Bone marrow (tissue), 2 donors: ENCODE measurements at places on chromosomes 5 and 9.

- DNase-seq = no peak
Measured at GRCh38 chr9:79377339-79377855, 194.4 kb upstream of the TLE4 start.

- no peak for DNase-seq
Measured at GRCh38 chr5:14715481-14715880, 51.0 kb downstream of the OTULIN start.

DNA sequence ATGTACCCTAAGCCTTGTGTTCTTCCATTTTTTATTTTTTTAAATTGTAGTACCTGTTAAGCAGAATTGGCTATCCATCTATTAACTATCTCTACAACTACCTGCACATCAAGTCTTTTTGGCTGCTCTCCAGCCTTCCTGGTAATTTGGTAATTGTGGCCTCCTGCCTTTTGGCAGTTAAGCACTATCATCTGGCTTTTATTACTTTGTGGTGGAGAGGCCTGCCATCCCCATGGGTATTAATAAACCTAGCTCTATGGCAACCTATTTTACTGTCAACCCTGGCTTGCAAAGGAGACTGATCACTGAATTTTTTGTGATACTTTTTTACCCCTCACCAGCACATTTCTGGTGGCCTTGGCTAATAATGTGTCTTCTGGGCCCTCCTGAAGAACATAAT, 20.5 kb downstream of the SELENOP start:
- DNase-seq = no peak

- DNase-seq = no peak
Measured at GRCh38 chr5:179142434-179143198, 82.4 kb downstream of the ZNF354C start.

GRCh38 chr9:8430945-8431344, 631.4 kb upstream of the DMAC1 start:
- no peak for DNase-seq

- no peak for DNase-seq
Measured at GRCh38 chr5:151063142-151063989, 17.5 kb downstream of the TNIP1 start.

GRCh38 chr5:10592601-10593000, 28.7 kb downstream of the ANKRD33B start:
- no peak for DNase-seq

DNA sequence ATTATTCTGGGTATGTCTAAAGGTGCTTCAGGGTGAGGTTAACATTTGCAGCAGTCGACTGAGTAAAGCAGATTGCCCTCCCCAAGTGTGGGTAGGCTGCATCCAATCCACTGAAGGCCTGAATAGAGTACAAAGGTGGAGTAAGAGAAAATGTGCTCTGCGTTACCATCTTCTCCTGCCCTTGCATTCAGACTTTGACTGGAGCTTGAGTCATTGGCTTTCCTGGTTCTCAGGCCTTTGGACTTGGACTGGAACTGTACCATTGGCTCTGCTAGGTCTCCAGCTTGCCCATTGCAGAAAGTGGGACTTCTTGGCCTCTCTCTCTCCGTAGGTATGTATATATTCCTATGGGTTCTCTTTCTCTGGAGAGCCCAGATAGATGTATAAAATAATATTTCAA, 120.9 kb upstream of the CNTLN start:
- DNase-seq = no peak

DNA sequence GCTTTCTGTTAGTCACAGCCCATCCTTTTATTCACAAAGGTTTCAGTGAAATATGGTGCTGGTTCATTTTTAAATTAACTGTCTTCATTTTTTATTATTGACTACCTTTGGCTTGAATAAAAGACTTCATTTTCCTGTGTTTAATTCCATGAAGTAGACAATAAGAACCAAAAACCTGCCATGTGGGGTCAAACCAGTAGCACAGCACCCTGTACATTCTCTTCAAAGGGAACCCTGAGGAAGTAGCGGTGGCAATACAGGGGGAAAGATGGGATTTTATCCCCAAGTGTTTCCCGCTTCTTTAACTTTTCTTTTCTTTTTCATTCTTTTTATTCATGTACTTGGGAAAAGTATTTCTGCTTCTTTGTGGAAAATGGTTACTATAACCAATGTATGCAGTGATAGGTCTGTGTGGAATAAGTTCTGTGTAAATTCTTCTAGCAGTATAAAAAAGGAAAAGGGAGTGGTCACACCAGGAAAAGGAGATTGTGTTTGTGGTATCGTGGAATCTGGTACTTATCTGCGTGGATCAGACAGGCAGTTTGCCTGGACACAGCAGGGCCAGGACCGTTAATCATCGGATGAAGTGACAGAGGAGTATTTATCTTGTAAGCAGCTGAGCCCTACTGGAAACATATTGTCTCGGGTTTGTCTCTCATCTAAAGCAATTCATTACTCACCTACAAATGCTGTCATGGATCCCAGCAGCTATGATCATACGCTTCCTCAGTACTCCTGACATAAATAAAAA, 94.2 kb downstream of the PPIC start:
- no peak for DNase-seq

- no peak for DNase-seq
Measured at GRCh38 chr9:107460153-107461023, 29.2 kb downstream of the KLF4 start.

GRCh38 chr9:70081120-70081495, 37.5 kb downstream of the MAMDC2 start:
- no peak for DNase-seq

GRCh38 chr9:88808019-88808656, 183.1 kb upstream of the S1PR3 start:
- no peak for DNase-seq

DNA sequence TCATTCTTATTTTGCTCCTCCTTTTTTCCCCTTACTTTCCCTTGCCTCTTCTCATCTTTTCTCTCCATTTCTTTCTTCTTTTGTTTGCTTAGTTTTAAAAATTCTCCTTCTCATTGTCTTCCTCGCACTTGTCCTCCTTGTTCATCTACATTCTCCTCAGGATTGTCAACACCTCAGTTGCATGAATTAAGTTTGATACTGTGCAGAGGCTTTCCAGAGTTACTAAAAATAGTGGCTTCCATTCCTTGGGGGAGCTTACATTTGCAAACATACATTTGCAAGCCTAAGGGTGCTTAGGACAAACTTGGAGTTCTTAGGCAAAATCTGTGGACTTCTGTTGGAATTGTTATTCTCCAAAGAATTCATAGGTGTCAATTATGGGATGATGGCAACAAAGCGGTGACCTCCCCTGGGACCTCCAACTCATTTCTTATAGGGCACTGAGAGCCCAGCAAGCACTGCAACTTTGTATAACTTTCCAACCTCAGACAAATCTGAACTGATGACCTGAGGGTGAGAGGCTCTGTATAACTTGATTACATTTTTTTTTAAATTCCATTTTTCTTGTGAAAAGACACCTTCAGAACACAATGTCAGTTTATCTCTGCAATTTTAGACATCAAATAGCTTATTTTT, 371.4 kb downstream of the TMEM38B start:
- no peak for DNase-seq

DNA sequence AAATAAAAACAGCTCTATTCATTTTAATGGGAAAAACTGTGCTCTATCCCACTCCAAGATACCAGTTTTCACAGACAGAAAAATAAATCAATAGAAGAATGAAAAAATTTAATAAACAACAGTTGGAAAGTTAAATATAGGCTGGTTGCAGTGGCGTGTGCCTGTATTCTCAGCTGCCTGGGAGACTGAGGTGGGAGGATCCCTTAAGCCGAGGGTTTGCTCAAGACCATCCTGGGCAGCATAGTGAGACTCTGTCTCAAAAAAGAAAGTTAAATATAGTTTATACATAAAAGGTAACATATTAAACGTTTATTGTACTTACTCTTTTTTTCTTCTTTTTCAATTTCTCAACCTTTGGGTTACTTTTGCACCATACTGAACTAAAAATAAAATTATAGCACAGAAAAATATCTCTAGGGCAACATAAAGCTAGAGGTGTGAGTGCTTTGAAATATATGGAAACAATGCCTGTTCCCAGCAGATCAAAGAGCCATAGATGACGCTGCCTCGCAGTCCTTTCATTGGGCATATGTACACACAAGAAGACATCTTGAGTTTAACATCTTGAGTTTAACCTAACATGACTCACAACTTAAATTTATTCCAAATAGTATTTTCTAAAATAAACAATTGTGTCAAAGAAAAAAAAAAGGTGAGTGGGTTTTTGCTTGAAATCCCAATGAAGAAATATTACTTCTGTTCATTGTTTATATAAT, 25.7 kb upstream of the KLF9 start:
- no peak for DNase-seq

DNA sequence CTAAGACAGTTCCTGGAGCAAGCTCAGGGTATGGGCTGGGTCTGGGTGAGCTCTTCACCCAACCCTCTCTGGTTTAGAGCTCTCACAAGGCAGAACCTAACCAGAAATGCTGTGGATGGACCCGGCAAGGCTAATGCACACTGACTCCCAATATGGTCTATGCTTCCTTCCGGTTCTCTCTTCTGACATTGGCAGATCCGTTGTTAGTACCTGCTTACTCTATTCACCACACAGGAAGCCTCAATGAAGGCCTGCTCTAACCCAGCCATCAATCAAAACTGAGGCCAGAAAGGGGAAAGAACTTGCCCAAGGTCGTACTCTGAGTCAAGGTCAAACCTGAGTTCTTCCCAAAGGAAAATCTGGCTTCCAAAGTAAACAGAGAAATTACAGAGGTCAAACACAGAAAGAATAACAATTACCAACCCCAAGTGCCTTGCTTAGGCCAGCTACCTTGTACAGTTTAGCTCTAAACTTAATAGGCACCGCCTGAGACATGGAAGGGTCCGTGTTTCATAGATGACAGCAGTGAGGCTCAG, 46.0 kb upstream of the AKNA start:
- no peak for DNase-seq

DNA sequence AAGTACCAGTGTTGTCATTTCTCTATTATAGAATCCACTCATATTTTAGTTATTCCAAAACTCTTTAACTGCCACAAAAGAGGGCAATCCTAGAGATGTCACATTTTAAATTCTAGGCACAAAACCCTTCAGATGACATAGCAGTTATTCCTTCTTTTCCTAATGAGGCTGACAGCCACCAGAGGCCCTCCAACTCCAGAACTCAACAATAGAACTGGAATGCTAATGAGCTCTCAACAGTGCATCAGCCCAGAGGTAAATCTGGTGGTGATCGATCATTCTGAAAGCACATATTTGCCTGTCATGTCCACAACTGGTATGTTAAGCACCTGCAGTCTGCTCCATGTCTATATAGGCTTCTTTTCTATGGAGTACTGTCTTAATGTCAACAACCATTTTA, 40.2 kb upstream of the RAB3C start:
- no peak for DNase-seq

DNA sequence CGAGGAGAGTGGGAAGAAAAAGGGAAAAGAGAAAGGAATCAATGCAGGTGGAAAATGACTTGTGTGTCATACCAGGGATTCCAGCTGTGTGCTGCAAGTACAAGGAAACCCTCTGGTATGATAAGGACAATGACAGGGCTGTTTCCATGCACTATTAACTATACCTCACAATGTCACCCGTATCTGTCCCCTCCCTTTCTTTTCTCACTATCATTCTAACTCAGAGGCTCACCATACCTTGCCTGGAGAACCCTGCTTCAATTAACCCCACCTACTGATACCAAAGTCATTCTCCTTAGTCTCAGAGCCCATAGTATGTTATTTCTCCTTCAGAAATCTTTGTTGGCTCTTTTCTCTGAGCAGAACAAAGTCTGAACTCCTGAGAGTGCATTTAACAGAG, 236.2 kb upstream of the NREP start:
- DNase-seq = no peak

GRCh38 chr5:128228008-128228407, 144.4 kb downstream of the SLC12A2 start:
- DNase-seq = no peak

DNA sequence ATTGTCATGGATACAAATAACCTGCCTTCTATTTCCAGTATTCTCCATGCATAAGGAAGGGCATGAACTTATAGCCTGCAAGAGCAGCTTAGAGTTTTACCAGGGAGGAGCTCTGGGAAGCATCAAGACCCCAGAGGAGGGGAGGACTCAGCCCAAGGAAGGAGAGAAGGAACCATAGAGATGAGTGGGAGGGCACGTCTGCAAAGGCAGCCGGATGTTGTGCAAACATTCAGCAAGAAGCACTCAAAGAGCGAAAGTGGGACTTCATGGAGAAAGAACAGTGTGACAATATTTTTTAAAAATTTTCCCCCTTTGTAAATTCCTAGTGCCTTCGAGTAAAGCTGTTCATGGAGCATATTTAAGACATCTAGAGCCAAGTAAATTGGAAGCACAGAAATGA, 270.1 kb upstream of the PTGER4 start:
- peak; percentile 63 for DNase-seq

GRCh38 chr9:135551031-135551430, 5.1 kb downstream of the OBP2A start:
- DNase-seq = no peak
